ENCODE measurements at places on chromosomes 6 and 20.

- DNase-seq: no peak
These were observed 798 bp downstream of the DSP start for GRCh38 chr6:7542065-7542873.

GRCh38 chr6:80331522-80331921, 225.1 kb downstream of the BCKDHB start:
- peak; percentile 30 for DNase-seq

GRCh38 chr20:50032955-50033666, 50.3 kb downstream of the SNAI1 start:
- DNase-seq: no peak

- no peak for DNase-seq
These were observed 441.8 kb downstream of the PTPRT start for GRCh38 chr20:42747765-42748411.

DNA sequence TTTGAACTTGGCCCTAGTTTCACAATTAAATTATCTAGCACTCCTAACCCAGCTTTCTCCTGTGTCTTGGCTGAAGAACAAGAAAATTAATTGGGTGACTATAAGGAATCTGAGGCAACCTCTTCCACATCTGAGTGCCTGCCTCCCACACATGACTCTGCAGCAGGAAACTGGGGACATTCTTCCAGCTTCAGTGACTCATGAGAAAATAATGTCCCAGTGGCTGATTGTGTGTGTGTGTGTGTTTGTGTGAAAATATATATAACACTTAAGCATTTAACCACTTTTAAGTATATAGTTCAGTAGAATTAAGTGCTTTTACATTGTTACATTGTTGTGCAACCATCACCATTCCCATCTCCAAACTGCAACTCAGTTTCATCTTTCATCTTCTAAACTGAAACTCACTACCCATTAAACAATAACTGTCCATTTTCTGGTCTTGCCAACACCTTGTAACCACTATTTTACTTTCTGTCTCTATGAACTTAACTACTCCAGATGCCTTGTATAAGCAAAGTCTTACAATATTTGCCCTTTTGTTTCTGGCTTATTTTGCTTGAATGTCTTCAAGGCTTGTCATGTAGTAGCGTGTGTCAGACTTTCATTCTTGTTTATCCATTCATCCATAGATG, 8.7 kb downstream of the TRIM38 start:
- no peak for DNase-seq

- DNase-seq: no peak
These were observed 164.2 kb downstream of the DTNBP1 start for GRCh38 chr6:15498640-15499039.

- DNase-seq: peak; percentile 100
These were observed at the start of the genes PACRG and PRKN for GRCh38 chr6:162727322-162728182. Gene PACRG (plus strand): TSS chr6:162727974. Gene PRKN (minus strand): TSS chr6:162727766.

- no peak for DNase-seq
These were observed 105.2 kb downstream of the NFATC2 start for GRCh38 chr20:51437182-51437924.

DNA sequence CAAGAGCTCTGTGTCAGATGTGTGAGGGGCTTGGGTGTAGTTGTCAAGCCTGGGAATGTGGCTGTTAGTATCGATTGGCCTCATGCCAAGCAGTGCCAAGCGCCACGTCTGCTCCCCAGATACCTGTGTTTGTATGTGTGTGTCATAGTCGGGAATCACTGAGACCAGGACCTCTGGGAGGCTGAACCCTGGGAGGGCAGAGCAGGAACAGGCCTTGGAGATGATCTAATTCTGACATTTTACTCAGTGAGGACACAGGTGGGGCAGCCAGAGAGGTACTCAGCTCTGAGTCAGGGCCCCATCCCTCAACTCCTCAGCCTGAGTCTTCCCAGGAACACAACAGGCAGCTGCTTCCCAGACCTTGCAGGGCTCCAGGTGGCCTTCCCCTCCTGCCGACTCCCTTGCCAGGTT, 51.2 kb upstream of the FANCE start:
- no peak for DNase-seq

DNA sequence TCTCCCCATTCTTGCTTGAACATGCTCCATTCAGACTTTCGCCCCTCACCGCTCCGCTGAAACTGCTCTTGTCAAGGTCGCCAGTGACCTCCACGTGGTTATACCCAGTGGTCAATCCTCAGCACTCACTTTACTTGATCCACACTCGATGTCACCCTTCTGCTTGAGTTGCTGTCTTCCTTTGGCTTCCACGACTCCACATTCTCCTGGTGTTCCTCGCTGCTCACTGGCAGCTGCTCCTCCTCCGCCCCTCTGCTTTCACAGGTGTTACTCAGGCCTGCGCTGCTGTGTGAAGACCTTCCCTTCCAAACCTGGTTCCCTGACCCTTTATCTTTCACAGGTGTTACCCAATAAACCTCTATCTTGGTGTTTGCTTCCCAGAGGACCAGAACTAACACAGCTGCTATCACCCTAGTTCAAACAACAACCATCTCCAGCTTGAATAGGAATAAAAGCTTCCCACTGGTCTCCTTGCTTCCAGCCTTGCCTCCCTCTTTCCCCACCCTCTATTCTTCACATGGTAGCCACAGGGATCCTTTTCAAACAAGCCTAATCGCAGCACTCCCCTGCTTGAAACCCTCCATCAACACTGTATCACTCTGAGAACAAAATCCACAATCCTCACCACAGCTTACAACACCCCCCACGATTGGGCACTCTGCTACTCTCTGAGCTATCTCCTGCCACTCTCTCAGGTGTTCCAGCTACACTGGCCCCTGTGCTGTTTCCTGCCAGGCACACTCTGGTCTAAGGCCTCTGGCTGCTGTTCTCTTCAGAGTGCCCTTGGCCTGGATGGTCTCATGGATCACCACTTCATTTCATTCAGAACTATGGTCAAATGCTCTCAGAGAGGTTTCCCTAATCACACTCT, 10.7 kb downstream of the PPIL1 start:
- DNase-seq: no peak

DNA sequence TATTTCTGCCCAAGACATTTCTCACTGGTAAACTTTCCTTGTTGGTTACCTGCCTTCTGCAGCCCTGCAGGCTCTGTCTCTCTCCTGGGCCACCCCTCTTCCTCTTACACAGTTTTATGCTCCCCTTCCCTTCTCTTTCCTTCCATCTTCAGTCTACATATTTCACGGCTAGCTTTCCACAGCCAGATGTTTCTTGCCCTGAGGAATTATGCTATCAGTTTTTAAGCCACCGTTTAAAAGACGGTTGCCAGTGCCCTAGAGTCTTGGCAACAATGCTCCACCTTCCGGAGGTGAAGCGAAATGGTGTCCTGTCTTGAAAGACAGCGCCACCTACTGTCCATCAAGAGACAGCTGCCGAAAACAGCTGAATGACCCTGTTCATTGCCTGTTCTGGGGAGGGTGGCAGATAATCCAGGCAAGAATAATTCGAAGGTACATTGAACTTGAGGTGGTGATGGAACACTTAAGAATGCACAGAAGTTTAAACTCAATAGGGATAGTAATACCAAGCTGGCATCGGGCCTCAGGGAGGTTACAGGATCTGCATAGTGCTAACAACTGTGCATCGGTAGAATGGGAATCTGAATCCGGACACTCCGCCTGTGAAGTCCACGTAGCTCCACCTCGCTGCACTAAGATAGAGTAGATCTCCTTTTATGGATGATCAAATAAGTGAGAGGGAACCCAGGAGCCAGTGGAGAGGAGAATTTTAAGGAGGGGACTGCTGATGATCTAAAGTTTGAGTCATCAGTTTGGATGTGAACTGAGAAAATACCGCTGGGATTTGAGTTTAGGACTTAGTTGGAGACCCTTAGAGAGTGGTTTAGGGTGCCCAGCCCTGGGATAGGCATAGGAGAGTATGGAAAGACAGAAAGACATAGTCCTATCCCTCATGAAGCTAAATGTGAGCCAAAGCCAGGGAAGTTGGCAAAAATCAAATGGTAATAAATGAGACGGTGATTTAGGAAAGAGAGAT, 4.8 kb upstream of the TRIM40 start:
- DNase-seq: peak; percentile 87

GRCh38 chr20:59822291-59823029, 111.0 kb downstream of the SYCP2 start:
- no peak for DNase-seq

- no peak for DNase-seq
These were observed 119.9 kb upstream of the PREP start for GRCh38 chr6:105522626-105523322.

DNA sequence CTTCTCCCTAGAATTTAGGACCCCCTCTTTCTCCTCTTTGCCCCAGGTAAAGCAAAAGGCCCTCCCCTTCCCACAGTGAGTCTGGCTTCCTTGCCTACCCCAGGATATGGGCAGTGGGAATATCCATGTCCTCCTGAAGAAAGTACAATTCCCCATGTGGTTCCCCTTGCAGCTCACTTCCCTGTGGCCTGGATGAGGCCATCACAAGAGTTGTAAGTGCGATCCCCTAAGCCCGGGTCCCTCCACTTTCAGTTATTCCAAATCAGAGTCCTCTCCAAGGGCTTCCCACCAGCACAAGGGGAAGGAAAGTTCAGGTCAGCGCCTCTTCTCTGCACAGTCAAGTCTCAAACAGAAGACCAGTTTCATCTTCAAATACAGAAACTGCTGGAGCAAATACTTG, 10.2 kb upstream of the PTPN1 start:
- no peak for DNase-seq

GRCh38 chr6:160978141-160978901, 13.2 kb upstream of the MAP3K4 start:
- DNase-seq: no peak

- no peak for DNase-seq
These were observed 34.3 kb downstream of the CTNNBL1 start for GRCh38 chr20:37727957-37728634.

DNA sequence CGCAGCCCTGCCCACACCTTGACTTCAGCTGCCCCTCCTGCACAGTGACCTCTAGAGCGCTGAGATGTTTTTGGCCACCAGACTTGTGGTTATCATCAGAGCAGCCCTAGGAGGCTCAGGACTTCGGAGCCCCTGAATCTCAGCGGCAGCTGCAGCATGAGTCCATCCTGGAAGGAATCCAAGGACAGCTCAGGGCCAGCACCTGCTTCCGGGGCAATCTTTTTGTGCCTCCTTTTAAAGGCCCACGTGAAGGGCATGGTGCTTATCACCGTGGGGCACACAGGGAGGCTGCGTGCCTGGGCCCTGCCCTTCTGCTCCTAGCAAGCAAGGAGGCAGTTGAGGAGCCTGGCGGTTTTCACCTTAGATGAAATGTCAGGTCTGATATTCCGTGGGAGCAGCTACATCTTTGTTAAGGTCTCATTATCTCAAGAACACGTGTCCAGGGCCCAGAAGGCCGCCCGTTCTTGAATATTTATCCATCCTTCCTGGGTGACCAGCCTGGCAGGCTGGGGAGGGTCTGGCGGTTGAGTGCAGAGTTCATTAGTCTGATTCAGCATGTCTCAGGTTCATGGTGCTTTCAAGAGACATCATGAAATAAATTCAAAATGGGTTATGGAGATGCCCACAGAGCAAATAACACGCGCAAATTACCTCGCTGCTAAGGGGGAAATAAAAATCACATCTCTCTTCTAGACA, 392.4 kb downstream of the TAF4 start:
- DNase-seq: peak; percentile 76

- DNase-seq: peak; percentile 49
These were observed 1.6 kb downstream of the TOX2 start for GRCh38 chr20:43916073-43916880.

- DNase-seq: no peak
These were observed 39.2 kb upstream of the ZNF831 start for GRCh38 chr20:59124296-59125029.

GRCh38 chr6:33160728-33161344, 31.4 kb downstream of the COL11A2 start:
- DNase-seq: peak; percentile 62

DNA sequence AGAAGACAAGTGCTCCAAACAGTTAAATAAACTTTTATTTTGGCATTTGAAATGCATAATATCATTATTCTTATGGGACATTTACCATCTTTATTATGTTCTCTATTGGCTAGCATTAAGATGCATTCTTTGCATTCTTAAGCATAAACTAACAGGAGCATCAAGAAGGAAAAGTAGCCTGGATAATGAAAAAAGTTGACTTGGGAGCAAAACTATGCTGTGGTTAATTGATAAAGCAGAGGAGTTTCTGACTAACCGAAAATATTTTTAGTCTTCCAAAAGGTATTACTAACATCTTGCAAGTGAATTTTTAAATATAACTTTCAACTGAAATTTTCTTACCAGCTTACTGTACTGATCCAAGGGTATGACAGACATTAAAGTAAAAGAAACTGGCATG, 140.3 kb downstream of the FLRT3 start:
- no peak for DNase-seq

DNA sequence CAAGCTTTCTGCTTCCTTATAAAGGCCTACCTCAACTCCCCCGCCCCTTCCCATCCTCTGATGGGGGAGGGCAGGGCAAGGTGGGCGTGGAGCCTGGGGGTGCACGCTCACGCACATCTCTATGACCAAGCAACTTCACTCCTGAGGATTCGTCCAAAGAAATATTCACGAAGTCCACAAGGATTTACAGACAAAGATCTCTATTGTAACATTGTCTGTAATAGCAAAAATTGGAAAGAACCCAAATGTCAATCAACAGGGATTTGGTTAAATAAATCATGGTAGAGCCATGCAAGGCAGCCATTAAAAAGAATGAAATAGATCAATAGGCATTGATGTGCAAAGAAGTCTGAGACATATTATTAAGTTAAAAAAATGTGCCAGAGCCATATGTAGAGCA, 130.4 kb upstream of the AFDN start:
- no peak for DNase-seq

GRCh38 chr6:7991536-7991935, 72.7 kb downstream of the BLOC1S5 start:
- no peak for DNase-seq

GRCh38 chr20:53636540-53637097, 43.0 kb upstream of the ZNF217 start:
- no peak for DNase-seq

All from SJCRH30 (cell line).